ENCODE measurements at places on chromosomes 7 and 10.

GRCh38 chr10:112491144-112491543 lies 44.1 kb downstream of the VTI1A start:
- DNase-seq: no peak

- peak; percentile 64 for DNase-seq
These were observed 23.4 kb downstream of the ATOH7 start for GRCh38 chr10:68208424-68209042.

DNA sequence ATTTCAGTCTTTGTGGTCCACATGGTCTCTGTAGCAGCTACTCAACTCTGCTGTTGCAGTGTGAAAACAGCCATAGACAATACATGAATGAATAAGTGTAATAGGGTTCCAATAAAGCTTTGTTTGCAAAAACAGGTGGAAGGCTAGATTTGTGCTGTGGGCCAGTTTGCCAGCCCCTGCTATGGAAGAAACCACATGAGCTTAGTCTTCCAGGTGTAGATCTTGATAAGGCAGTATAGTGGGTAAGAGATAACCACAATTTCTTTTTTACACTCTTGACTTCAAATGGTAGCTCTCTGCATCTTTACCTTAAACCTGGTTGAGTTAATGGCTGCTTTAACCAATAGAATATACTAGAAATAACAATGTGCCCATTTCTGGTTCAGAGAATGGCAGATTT lies 135.0 kb upstream of the PALS2 start:
- DNase-seq: no peak

DNA sequence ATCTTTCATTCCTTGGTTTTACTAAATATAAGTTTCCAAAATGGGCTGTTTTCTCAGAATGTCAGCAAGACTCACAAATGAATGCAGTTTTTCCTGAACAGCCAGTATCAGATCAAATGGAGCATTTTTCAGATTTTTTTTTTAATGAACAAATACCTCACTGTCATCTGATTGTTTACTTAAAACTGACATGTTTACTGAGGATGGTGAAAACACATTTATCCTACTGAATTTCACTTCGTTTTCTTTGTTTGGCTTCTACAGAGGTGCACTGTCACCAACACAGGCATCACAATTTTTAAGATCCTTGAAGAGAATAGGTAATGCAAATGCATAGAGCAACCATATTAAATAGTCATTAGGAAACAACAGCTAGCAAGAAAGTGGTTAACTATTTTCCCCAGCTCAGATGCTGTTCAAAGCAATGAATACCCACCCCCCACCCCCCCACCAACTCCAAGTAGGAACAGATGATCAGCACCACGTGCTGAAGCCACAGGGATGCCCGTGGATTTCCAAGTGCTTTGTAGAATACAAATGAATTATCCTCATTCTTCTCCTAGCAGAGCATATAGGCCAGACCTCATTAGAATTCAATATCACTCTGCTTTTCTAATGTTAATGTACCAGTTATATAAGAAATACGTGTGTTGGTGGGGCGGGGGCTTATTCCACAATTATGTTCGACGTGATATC lies 205.9 kb downstream of the SKAP2 start:
- DNase-seq: peak; percentile 97

- no peak for DNase-seq
These were observed 21.7 kb upstream of the MACC1 start for GRCh38 chr7:20238754-20239324.

- DNase-seq: peak; percentile 32
These were observed 3.0 kb upstream of the WASL start for GRCh38 chr7:123751821-123752220.

- peak; percentile 6 for DNase-seq
These were observed 117.3 kb upstream of the CDK6 start for GRCh38 chr7:92953657-92954056.

GRCh38 chr7:130733931-130734814 lies at the start of gene KLF14:
Gene KLF14 (minus strand): TSS chr7:130734207. CDS start chr7:130734033, 174 bp downstream.
- peak; percentile 82 for DNase-seq

DNA sequence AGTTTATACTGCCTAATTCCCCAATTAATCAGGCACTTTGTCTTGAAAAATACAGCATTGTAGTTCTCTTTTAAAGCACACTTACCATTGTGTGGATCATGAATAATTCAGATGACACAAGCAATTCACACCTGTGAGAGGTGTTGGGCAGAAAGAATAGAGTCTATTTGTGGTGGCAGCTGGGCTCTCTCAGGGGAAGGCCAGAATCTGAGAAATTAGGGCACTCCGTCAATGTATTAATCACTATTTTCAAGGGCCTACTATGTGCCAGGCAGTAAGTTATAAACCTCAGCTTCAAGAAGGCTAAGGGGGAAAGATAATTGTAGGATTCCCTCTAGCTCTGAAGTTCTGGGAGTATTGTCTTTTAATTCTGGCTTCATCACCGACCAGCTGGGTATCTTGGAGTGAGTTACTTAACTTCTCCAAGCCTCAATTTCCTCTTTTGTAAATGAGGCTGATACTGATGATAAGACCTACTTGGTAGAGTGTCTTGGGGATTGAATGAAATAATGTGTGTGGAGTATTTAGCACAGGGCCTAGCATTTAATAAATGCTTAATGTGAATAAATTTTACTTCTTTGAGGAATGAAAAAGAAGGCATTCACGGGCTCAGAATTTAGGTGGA lies 2.5 kb downstream of the CHN2 start:
- DNase-seq: peak; percentile 57

GRCh38 chr7:9029681-9030530 lies 596.5 kb downstream of the NXPH1 start:
- DNase-seq: peak; percentile 99

- DNase-seq: no peak
These were observed 103.8 kb upstream of the AHR start for GRCh38 chr7:17194656-17195055.

DNA sequence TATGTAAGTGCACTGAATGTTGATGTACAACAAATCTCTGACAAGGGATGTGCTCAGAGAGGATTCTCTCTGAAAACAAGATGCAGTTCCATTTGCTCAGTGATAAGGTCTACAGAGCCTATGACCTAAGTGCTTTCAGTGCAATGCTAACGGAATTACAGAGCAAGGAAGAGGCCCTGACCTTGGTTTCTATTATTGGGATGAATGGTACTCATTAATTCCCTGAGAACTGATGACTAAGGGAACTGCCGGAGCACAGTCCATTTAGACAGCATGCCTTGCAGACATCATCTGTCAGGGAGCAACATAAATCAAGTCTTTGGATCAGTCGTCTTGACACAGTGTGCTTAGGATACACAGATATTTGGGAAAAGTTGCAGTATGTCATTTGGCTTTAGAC lies 340.8 kb downstream of the PHTF2 start:
- peak; percentile 65 for DNase-seq

- no peak for DNase-seq
These were observed 298.7 kb downstream of the GFRA1 start for GRCh38 chr10:115974351-115974750.
